Sciatic nerve (tissue), 2 donors: ENCODE measurements at places on chromosomes 5 and 9. TPM values are rescaled to one million over a fixed set of nuclear protein-coding genes. Genes with fewer than 3 reads are reported as not detected.

The NRARP gene
- total RNA-seq, result 18.5 TPM

The TRIM36 gene
- 3.7 TPM for total RNA-seq

The PCDH12 gene
- 7.0 TPM for total RNA-seq

The LHX2 gene
- not detected for total RNA-seq

The JADE2 gene
- total RNA-seq, result 55.0 TPM

The PCDHGC5 gene
- total RNA-seq, result 3.8 TPM
